Testis (tissue), 5 donors: ENCODE measurements at places on chromosomes 2 and 18. TPM values are rescaled to one million over a fixed set of nuclear protein-coding genes. Genes with fewer than 3 reads are reported as not detected.
A peak's percentile ranks its signal among the peaks of the same experiment; 100 is the strongest.

GRCh38 chr2:240402566-240403272, 32.7 kb upstream of the GPC1 start:
- H3K4me1 ChIP-seq, result no peaks in the 10 kb centered on the region
- no peaks in the 10 kb centered on the region for H3K27me3 ChIP-seq
- H3K36me3 ChIP-seq, result no peaks in the 10 kb centered on the region
- H3K4me3 ChIP-seq, result no peak overlapping the region
- peak; percentile 4 for DNase-seq
- H3K27ac ChIP-seq, result no peak overlapping the region

DNA sequence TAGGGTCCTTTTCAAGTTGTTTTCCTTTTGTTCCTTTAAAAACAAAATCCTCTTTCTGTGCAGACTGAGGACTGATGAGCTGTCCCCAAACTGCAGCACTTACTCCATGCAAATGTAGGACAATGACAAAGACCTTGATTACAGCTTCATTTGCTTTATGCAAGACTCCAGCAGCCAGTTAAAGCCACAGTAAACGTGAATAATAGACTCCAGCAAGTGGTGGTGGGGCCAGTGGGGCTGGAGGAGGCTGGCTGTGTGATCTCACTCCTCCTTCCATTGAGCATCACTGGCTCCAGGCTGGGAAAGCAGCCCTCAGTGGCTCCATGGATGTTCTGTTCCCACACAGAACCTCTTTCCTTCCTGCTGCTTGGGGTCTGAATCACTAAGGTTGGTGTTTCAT, 306.0 kb upstream of the CELF4 start:
- H3K27me3 ChIP-seq, result no peaks in the 10 kb centered on the region
- no peak overlapping the region for H3K27ac ChIP-seq
- H3K4me1 ChIP-seq, result no peaks in the 10 kb centered on the region
- H3K4me3 ChIP-seq, result no peak overlapping the region
- no peaks in the 10 kb centered on the region for H3K36me3 ChIP-seq
- no peak for DNase-seq

- H3K4me1 ChIP-seq, result no peaks in the 10 kb centered on the region
- no peak overlapping the region for H3K4me3 ChIP-seq
- H3K36me3 ChIP-seq, result no peaks in the 10 kb centered on the region
- no peaks in the 10 kb centered on the region for H3K27me3 ChIP-seq
Observed at GRCh38 chr2:21372654-21373053, 248.9 kb downstream of the TDRD15 start.

- no peak for DNase-seq
- H3K36me3 ChIP-seq, result no peaks in the 10 kb centered on the region
- no peak overlapping the region for H3K4me3 ChIP-seq
- H3K27me3 ChIP-seq, result no peaks in the 10 kb centered on the region
- no peak overlapping the region for H3K27ac ChIP-seq
- H3K4me1 ChIP-seq, result no peaks in the 10 kb centered on the region
Observed at GRCh38 chr2:122028371-122029100, 273.1 kb downstream of the TSN start.

DNA sequence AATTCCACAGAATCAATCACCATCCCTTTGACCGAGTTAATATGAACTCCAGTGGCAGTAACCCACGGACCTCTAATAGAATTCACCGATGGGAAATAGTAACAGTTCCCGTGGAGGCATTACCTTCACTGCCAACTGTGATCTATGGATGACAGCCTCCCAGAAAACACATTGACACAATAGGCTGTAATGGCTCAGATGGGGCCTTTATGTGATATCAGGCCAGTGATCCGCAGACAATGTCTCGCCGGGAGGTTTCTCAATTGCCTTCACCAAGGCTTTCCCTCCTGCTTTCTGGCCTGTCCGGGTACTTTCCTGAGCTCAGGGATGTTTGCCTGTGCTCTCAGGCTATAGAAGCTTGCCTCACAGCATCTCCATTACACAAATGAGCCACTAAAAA, 34.4 kb upstream of the KLF7 start:
- H3K27ac ChIP-seq, result no peak overlapping the region
- H3K4me3 ChIP-seq, result no peak overlapping the region
- H3K27me3 ChIP-seq, result no peaks in the 10 kb centered on the region
- H3K4me1 ChIP-seq, result peaks cover 6% of the 10 kb centered on the region
- H3K36me3 ChIP-seq, result no peaks in the 10 kb centered on the region

GRCh38 chr18:25503567-25504081, 151.7 kb upstream of the ZNF521 start:
- no peaks in the 10 kb centered on the region for H3K4me1 ChIP-seq
- H3K4me3 ChIP-seq, result peak overlapping the region; percentile 9
- H3K27me3 ChIP-seq, result no peaks in the 10 kb centered on the region
- no peaks in the 10 kb centered on the region for H3K36me3 ChIP-seq
- H3K27ac ChIP-seq, result no peak overlapping the region

DNA sequence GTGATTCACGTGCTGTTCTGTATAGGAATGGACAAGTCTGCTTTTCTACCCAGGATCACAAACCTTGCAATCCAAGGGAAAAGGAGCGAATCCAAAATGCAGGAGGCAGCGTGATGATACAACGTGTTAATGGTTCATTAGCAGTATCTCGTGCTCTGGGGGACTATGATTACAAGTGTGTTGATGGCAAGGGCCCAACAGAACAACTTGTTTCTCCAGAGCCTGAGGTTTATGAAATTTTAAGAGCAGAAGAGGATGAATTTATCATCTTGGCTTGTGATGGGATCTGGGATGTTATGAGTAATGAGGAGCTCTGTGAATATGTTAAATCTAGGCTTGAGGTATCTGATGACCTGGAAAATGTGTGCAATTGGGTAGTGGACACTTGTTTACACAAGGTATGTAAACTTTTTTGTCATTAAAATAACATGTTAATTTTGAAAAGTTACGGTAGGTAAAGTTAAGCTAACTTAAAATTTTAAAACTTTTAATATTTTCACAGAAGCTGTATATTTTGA, 33.0 kb downstream of the PPM1B start:
- H3K4me1 ChIP-seq, result no peaks in the 10 kb centered on the region
- DNase-seq, result peak; percentile 48
- H3K27ac ChIP-seq, result no peak overlapping the region
- H3K4me3 ChIP-seq, result no peak overlapping the region

DNA sequence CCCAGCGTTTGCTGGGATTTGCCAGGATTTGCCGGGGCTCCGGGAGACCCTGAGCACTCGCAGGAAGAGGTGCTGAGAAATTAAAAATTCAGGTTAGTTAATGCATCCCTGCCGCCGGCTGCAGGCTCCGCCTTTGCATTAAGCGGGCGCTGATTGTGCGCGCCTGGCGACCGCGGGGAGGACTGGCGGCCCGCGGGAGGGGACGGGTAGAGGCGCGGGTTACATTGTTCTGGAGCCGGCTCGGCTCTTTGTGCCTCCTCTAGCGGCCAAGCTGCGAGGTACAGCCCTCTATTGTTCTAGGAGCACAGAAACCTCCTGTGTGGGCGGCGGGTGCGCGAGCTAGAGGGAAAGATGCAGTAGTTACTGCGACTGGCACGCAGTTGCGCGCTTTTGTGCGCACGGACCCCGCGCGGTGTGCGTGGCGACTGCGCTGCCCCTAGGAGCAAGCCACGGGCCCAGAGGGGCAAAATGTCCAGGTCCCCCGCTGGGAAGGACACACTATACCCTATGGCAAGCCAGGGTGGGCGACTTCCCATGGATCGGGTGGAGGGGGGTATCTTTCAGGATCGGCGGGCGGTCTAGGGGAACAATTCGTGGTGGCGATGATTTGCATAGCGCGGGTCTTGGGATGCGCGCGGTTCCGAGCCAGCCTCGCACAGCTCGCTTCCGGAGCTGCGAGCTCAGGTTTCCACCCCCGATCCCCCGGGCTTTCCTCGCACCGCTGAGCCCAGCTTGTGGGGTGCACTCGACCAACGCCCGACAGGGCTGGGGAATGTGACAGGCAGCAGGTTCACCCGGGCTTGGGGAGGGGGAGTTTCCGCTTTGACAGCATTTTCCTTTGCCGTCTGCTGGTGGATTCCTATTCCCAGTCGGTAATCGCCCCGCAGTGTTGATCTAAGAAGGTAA, 2.8 kb downstream of the ONECUT2 start:
- no peak overlapping the region for H3K27ac ChIP-seq
- H3K36me3 ChIP-seq, result no peaks in the 10 kb centered on the region
- H3K4me3 ChIP-seq, result no peak overlapping the region

GRCh38 chr2:81835321-81836000, 1530.9 kb upstream of the LRRTM1 start:
- no peaks in the 10 kb centered on the region for H3K4me1 ChIP-seq
- no peak overlapping the region for H3K4me3 ChIP-seq
- H3K36me3 ChIP-seq, result no peaks in the 10 kb centered on the region
- no peak overlapping the region for H3K27ac ChIP-seq
- DNase-seq, result no peak
- H3K27me3 ChIP-seq, result peaks cover 2% of the 10 kb centered on the region

GRCh38 chr2:234747833-234748559, 203.8 kb upstream of the SH3BP4 start:
- no peak for DNase-seq
- no peaks in the 10 kb centered on the region for H3K27me3 ChIP-seq
- H3K4me1 ChIP-seq, result no peaks in the 10 kb centered on the region
- H3K36me3 ChIP-seq, result no peaks in the 10 kb centered on the region
- no peak overlapping the region for H3K27ac ChIP-seq

- no peaks in the 10 kb centered on the region for H3K4me1 ChIP-seq
- DNase-seq, result no peak
- no peaks in the 10 kb centered on the region for H3K27me3 ChIP-seq
- no peak overlapping the region for H3K4me3 ChIP-seq
Observed at GRCh38 chr2:16103614-16104314, 163.4 kb downstream of the MYCN start.

GRCh38 chr2:165952085-165952484, 1.5 kb downstream of the TTC21B start:
- H3K4me3 ChIP-seq, result no peak overlapping the region
- DNase-seq, result no peak
- H3K36me3 ChIP-seq, result no peaks in the 10 kb centered on the region
- H3K27me3 ChIP-seq, result no peaks in the 10 kb centered on the region

- H3K27ac ChIP-seq, result no peak overlapping the region
- DNase-seq, result no peak
- H3K36me3 ChIP-seq, result no peaks in the 10 kb centered on the region
- no peaks in the 10 kb centered on the region for H3K4me1 ChIP-seq
Observed at GRCh38 chr18:13176847-13177246, 41.7 kb upstream of the LDLRAD4 start.

GRCh38 chr2:29114946-29115609, at the start of gene CLIP4:
TSS of gene CLIP4 (plus strand) at chr2:29115415. CDS start at chr2:29121389, 5,974 bp downstream.
- H3K27ac ChIP-seq, result peak within 1 kb of the TSS; percentile 85
- peaks cover 6% of the 10 kb centered on the region for H3K4me1 ChIP-seq
- no peaks in the 10 kb centered on the region for H3K36me3 ChIP-seq
- H3K27me3 ChIP-seq, result no peaks in the 10 kb centered on the region
- DNase-seq, result peak; percentile 71

- no peak overlapping the region for H3K4me3 ChIP-seq
- H3K4me1 ChIP-seq, result no peaks in the 10 kb centered on the region
- DNase-seq, result no peak
- no peaks in the 10 kb centered on the region for H3K27me3 ChIP-seq
- H3K27ac ChIP-seq, result no peak overlapping the region
Observed at GRCh38 chr2:4668381-4668780, 965.0 kb downstream of the DCDC2C start.

- H3K36me3 ChIP-seq, result no peaks in the 10 kb centered on the region
- no peak overlapping the region for H3K27ac ChIP-seq
- H3K4me1 ChIP-seq, result peaks cover 9% of the 10 kb centered on the region
- H3K27me3 ChIP-seq, result no peaks in the 10 kb centered on the region
- H3K4me3 ChIP-seq, result no peak overlapping the region
Observed at GRCh38 chr2:45748239-45748638, 96.8 kb downstream of the PRKCE start.

- H3K27me3 ChIP-seq, result no peaks in the 10 kb centered on the region
- H3K4me3 ChIP-seq, result no peak overlapping the region
- DNase-seq, result no peak
- H3K27ac ChIP-seq, result no peak overlapping the region
- H3K4me1 ChIP-seq, result no peaks in the 10 kb centered on the region
- H3K36me3 ChIP-seq, result no peaks in the 10 kb centered on the region
Observed at GRCh38 chr2:159381574-159381973, 95.1 kb upstream of the WDSUB1 start.

GRCh38 chr2:180656455-180656847, 324.0 kb upstream of the UBE2E3 start:
- no peaks in the 10 kb centered on the region for H3K4me1 ChIP-seq
- no peaks in the 10 kb centered on the region for H3K27me3 ChIP-seq
- no peak overlapping the region for H3K27ac ChIP-seq

GRCh38 chr2:196075196-196075595, 6.6 kb upstream of the DNAH7 start:
- no peak overlapping the region for H3K27ac ChIP-seq
- H3K4me3 ChIP-seq, result no peak overlapping the region
- DNase-seq, result no peak
- H3K4me1 ChIP-seq, result no peaks in the 10 kb centered on the region

GRCh38 chr18:38494065-38494464, 928.5 kb upstream of the CELF4 start:
- H3K4me3 ChIP-seq, result no peak overlapping the region
- no peaks in the 10 kb centered on the region for H3K4me1 ChIP-seq
- H3K27me3 ChIP-seq, result no peaks in the 10 kb centered on the region
- no peak for DNase-seq

- H3K36me3 ChIP-seq, result no peaks in the 10 kb centered on the region
- DNase-seq, result no peak
- no peaks in the 10 kb centered on the region for H3K27me3 ChIP-seq
- H3K27ac ChIP-seq, result no peak overlapping the region
- peaks cover 9% of the 10 kb centered on the region for H3K4me1 ChIP-seq
Observed at GRCh38 chr18:46069524-46069923, 2.5 kb downstream of the PSTPIP2 start.

GRCh38 chr18:60040971-60041370, 141.2 kb downstream of the PMAIP1 start:
- H3K4me1 ChIP-seq, result no peaks in the 10 kb centered on the region
- H3K27ac ChIP-seq, result no peak overlapping the region
- no peak for DNase-seq
- H3K4me3 ChIP-seq, result no peak overlapping the region
- H3K36me3 ChIP-seq, result no peaks in the 10 kb centered on the region

GRCh38 chr2:158184001-158184400, 82.3 kb downstream of the UPP2 start:
- no peak overlapping the region for H3K27ac ChIP-seq
- DNase-seq, result no peak
- no peak overlapping the region for H3K4me3 ChIP-seq
- H3K36me3 ChIP-seq, result no peaks in the 10 kb centered on the region

The PRSS56 gene
- total RNA-seq, result 0.87 TPM

The PPIG gene
- 40.8 TPM for total RNA-seq

The PELI1 gene
- 48.0 TPM for total RNA-seq

The CD8B2 gene
- total RNA-seq, result 0.25 TPM

The SCN3A gene
- total RNA-seq, result 3.7 TPM

The GPBAR1 gene
- total RNA-seq, result 1.5 TPM

The IL1B gene
- 0.62 TPM for total RNA-seq

The LBX2 gene
- 1.4 TPM for total RNA-seq

The ARHGAP15 gene
- 2.2 TPM for total RNA-seq

The CHST9 gene
- total RNA-seq, result 25.5 TPM

The PDE11A gene
- total RNA-seq, result 2.2 TPM

The LHCGR gene
- total RNA-seq, result 1.5 TPM

The AFF3 gene
- 27.1 TPM for total RNA-seq

The C2orf78 gene
- total RNA-seq, result 3.5 TPM

The CAD gene
- total RNA-seq, result 62.5 TPM

The AKAIN1 gene
- not detected for total RNA-seq
